Sigmoid colon (tissue), 7 donors: ENCODE measurements at places on chromosomes 12 and 14.
A peak's percentile ranks its signal among the peaks of the same experiment; 100 is the strongest.

GRCh38 chr14:48323665-48324064 is 648.3 kb upstream of the MDGA2 start:
- H3K4me1 ChIP-seq: no peaks in the 10 kb centered on the region
- no peak overlapping the region for H3K4me3 ChIP-seq
- H3K36me3 ChIP-seq: no peaks in the 10 kb centered on the region
- no peak for DNase-seq
- no peaks in the 10 kb centered on the region for H3K27me3 ChIP-seq

GRCh38 chr14:92756446-92756845 is 8.0 kb upstream of the LGMN start:
- H3K4me1 ChIP-seq: no peaks in the 10 kb centered on the region
- H3K4me3 ChIP-seq: no peak overlapping the region
- no peak for DNase-seq
- no peaks in the 10 kb centered on the region for H3K36me3 ChIP-seq

- H3K4me1 ChIP-seq: no peaks in the 10 kb centered on the region
- DNase-seq: no peak
- H3K36me3 ChIP-seq: no peaks in the 10 kb centered on the region
- H3K27ac ChIP-seq: no peak overlapping the region
- H3K27me3 ChIP-seq: no peaks in the 10 kb centered on the region
Measured at GRCh38 chr12:468671-469389, 9.1 kb downstream of the B4GALNT3 start.

- H3K4me3 ChIP-seq: no peak overlapping the region
- no peaks in the 10 kb centered on the region for H3K27me3 ChIP-seq
- no peak for DNase-seq
- no peak overlapping the region for H3K27ac ChIP-seq
- H3K4me1 ChIP-seq: no peaks in the 10 kb centered on the region
- no peaks in the 10 kb centered on the region for H3K36me3 ChIP-seq
Measured at GRCh38 chr12:40208707-40209446, 15.9 kb upstream of the LRRK2 start.

GRCh38 chr12:110282300-110282860 is 1.3 kb downstream of the ATP2A2 start:
- H3K4me3 ChIP-seq: peak overlapping the region; percentile 71
- peaks cover 2% of the 10 kb centered on the region for H3K36me3 ChIP-seq
- DNase-seq: no peak
- no peaks in the 10 kb centered on the region for H3K27me3 ChIP-seq
- no peaks in the 10 kb centered on the region for H3K4me1 ChIP-seq

GRCh38 chr14:100304825-100305323 is 1.4 kb downstream of the SLC25A29 start:
- H3K27ac ChIP-seq: peak overlapping the region; percentile 92
- peaks cover 31% of the 10 kb centered on the region for H3K4me1 ChIP-seq
- peak overlapping the region; percentile 74 for H3K4me3 ChIP-seq

DNA sequence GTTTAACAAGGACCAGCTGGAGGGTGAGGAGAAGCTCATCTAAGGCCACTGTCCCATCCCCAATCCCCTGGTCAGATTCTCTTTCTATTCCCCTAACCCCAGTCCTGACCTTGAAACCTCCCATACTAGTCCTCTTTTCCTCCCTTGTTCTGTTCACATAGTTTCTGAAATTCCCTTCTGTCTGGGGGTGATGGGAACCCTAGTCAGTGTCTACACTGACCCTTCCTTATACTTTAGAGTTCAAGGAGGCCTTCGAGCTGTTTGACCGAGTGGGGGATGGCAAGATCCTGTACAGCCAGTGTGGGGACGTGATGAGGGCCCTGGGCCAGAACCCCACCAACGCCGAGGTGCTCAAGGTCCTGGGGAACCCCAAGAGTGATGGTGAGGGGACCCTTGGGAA is 2.4 kb downstream of the MYL6B start:
- H3K4me1 ChIP-seq: peaks cover 33% of the 10 kb centered on the region
- peaks cover 5% of the 10 kb centered on the region for H3K36me3 ChIP-seq
- DNase-seq: no peak
- no peak overlapping the region for H3K4me3 ChIP-seq

- H3K4me3 ChIP-seq: no peak overlapping the region
- H3K27me3 ChIP-seq: no peaks in the 10 kb centered on the region
- DNase-seq: no peak
- no peaks in the 10 kb centered on the region for H3K4me1 ChIP-seq
- no peak overlapping the region for H3K27ac ChIP-seq
- H3K36me3 ChIP-seq: no peaks in the 10 kb centered on the region
Measured at GRCh38 chr14:52222901-52223300, 44.6 kb upstream of the PTGDR start.

GRCh38 chr14:88233915-88234314 is 89.2 kb downstream of the KCNK10 start:
- H3K4me3 ChIP-seq: no peak overlapping the region
- no peaks in the 10 kb centered on the region for H3K27me3 ChIP-seq
- DNase-seq: no peak
- no peak overlapping the region for H3K27ac ChIP-seq
- H3K4me1 ChIP-seq: no peaks in the 10 kb centered on the region
- no peaks in the 10 kb centered on the region for H3K36me3 ChIP-seq

- no peak for DNase-seq
- H3K4me1 ChIP-seq: no peaks in the 10 kb centered on the region
- H3K36me3 ChIP-seq: no peaks in the 10 kb centered on the region
- no peak overlapping the region for H3K27ac ChIP-seq
Measured at GRCh38 chr12:94193168-94193567, 44.8 kb downstream of the PLXNC1 start.

DNA sequence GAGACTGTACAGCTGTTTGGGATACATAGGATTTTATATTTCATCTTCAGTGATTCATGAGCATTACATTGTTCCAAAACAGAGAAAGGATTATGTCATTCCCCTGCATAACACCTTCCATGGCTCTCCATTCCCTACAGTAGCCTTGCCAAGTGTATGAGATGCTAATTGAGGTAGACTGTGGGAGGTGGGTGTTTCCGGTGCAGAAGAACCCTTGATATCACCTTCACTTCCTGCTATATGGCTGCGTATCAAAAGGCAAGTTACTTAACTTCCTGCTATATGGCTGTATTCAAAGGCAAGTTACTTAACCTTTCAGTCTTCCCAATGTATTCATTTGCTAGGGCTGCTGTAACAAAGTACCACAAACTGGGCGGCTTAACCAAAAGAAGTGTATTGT is 11.2 kb downstream of the FAR2 start:
- H3K4me1 ChIP-seq: peaks cover 25% of the 10 kb centered on the region
- no peaks in the 10 kb centered on the region for H3K27me3 ChIP-seq
- no peak overlapping the region for H3K27ac ChIP-seq

DNA sequence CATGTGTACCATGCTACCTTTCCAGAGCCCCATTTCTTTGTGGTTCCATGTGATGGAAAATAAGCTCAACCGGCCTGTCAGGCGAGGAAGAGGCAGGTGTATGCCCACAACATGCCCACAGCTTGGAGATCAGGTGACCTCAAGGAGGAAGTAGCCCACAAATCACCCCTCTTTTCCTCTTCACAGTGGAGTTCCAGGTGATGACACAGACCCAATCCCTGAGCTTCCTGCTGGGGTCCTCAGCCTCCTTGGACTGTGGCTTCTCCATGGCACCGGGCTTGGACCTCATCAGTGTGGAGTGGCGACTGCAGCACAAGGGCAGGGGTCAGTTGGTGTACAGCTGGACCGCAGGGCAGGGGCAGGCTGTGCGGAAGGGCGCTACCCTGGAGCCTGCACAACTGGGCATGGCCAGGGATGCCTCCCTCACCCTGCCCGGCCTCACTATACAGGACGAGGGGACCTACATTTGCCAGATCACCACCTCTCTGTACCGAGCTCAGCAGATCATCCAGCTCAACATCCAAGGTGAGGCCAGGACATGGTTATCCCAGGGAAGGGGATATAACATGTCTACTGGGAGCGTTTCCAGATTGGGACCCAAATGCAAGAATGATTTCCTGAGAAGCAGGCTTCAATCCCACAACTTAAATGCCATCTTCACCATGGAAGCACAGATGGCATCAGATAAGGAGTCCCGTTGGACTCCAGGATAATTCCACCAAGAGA is 5.5 kb downstream of the TAPBPL start:
- H3K36me3 ChIP-seq: peaks cover 72% of the 10 kb centered on the region
- DNase-seq: no peak
- peaks cover 18% of the 10 kb centered on the region for H3K4me1 ChIP-seq
- H3K4me3 ChIP-seq: no peak overlapping the region
- no peak overlapping the region for H3K27ac ChIP-seq

GRCh38 chr14:97578982-97579548 is 781.9 kb downstream of the VRK1 start:
- H3K4me1 ChIP-seq: no peaks in the 10 kb centered on the region
- no peak for DNase-seq
- no peak overlapping the region for H3K4me3 ChIP-seq
- H3K27ac ChIP-seq: no peak overlapping the region
- no peaks in the 10 kb centered on the region for H3K36me3 ChIP-seq
- no peaks in the 10 kb centered on the region for H3K27me3 ChIP-seq

- no peak overlapping the region for H3K27ac ChIP-seq
- DNase-seq: peak; percentile 49
- no peaks in the 10 kb centered on the region for H3K27me3 ChIP-seq
- no peaks in the 10 kb centered on the region for H3K4me1 ChIP-seq
- H3K36me3 ChIP-seq: peaks cover 60% of the 10 kb centered on the region
Measured at GRCh38 chr14:22842211-22843122, 6.1 kb downstream of the MMP14 start.

- no peaks in the 10 kb centered on the region for H3K27me3 ChIP-seq
- no peak overlapping the region for H3K27ac ChIP-seq
- no peak overlapping the region for H3K4me3 ChIP-seq
- DNase-seq: no peak
- no peaks in the 10 kb centered on the region for H3K36me3 ChIP-seq
Measured at GRCh38 chr12:95881331-95881955, 22.7 kb downstream of the SNRPF start.

DNA sequence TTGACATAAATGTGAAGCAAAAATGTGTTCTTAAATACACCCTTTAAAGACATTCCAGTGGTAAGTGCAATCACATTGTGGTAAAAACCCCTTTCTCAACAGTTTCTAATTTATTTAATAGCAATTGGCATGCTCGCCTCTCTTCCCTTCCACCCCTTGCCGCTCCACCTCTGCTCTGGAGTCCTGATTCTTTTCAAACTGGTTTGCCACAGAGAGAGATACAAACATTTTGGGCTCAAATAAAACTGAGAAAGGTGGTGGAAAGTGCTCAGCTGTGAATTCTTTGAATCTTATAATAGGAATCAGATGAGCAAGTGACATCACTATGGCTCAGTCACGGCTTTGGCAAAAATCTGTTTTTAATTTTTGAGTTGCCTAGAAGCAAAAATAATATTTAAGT is 993.9 kb downstream of the GALC start:
- H3K4me1 ChIP-seq: no peaks in the 10 kb centered on the region
- DNase-seq: no peak
- H3K36me3 ChIP-seq: no peaks in the 10 kb centered on the region

GRCh38 chr12:65170209-65170881 is 962 bp downstream of the LEMD3 start:
- H3K4me3 ChIP-seq: peak overlapping the region; percentile 84
- no peaks in the 10 kb centered on the region for H3K27me3 ChIP-seq
- H3K27ac ChIP-seq: peak overlapping the region; percentile 92

DNA sequence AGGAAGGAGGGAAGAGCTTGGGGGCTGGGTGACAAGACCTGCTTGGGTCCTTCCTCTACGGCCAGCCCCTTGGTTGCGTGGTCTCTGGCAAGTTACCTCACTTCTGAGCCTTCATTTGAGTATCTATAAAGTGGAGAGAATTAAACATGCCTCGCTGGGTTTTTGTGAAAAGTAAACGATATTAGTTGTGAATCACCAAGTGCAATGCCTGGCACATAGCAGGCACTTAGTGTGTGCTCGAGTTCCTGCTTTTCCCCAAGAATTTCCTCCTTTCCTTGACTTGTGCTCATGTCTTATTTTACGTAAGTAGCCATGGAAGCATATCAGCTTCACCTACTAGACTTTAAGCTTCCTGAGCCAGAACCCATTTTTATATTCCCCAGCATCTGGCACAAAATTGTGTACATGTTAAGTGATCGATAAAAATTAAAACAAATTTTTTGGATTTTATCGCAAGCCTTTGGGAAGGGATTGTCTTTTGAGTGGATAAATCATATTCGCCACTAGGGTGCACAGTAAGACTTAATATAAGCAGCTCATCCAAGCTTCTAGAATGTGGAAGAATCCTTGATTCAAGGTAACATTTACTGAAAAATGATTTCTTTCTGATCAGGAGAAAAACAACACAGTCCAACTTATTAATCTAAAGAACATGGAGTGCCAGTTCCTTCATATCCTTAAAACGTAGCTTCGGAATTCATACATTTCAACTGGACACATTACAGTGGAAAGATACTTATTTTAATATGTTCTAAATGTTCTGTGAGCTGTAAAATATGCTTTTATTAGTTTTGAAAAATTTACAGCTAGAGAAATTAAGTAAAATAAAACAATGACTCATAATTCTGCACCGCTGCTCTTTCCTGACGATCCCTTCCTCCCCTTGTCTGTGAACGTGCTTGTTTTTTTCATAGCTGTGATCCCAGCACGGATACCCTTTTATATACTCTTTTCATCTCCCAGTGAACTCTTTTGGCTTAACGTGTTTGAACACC is 62.0 kb downstream of the SLC25A47 start:
- H3K4me1 ChIP-seq: peaks cover 4% of the 10 kb centered on the region
- H3K27ac ChIP-seq: no peak overlapping the region
- H3K4me3 ChIP-seq: no peak overlapping the region
- DNase-seq: no peak

GRCh38 chr14:97074856-97075255 is 277.7 kb downstream of the VRK1 start:
- H3K27me3 ChIP-seq: no peaks in the 10 kb centered on the region
- no peaks in the 10 kb centered on the region for H3K4me1 ChIP-seq
- H3K4me3 ChIP-seq: no peak overlapping the region
- H3K27ac ChIP-seq: no peak overlapping the region
- DNase-seq: no peak

DNA sequence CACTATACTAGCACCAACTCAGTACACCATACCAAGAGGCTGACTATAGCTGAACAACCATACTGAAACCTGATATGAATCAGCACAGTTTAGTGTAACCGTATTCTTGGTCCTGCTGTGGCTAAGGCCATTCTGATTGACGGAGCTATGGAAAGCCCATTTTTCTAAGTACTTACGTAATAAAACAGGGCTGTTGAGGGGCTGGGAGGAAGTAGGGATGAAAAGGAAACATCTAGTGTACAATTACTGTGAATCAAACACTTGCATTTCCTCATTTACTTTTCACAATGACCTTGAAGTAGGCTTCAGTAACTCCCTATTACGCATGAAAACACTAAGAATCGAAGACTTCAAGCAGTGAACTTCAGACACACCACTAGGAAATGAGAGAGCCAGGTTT is 198.2 kb downstream of the BTG1 start:
- H3K36me3 ChIP-seq: no peaks in the 10 kb centered on the region
- no peak overlapping the region for H3K4me3 ChIP-seq
- no peaks in the 10 kb centered on the region for H3K27me3 ChIP-seq
- no peak overlapping the region for H3K27ac ChIP-seq
- DNase-seq: no peak

DNA sequence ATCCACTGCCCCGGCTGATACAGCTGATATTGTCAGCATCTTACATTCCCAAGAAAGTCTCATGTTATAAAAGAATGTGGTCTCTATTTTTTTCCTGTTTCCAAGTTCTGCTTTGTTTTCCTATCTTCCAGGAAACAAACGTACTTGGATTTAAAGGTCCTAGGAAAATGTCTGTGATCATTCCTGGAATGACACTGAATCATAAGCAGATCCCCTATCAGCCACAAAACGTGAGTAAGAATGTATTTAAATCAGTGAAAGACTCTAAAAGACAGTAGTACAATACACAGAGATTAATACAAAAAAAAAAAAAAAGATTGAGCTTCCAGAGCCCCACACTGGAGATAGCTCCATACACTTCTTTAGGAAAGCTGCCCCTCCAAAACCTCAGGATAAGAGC is 21.7 kb upstream of the TEAD4 start:
- DNase-seq: no peak
- no peak overlapping the region for H3K27ac ChIP-seq
- H3K4me1 ChIP-seq: no peaks in the 10 kb centered on the region
- no peak overlapping the region for H3K4me3 ChIP-seq
